Posterior vena cava (tissue), 2 donors: ENCODE measurements at places on chromosomes 6 and 20. TPM values are rescaled to one million over a fixed set of nuclear protein-coding genes. Genes with fewer than 3 reads are reported as not detected.

THBD gene
- 46.9 TPM for total RNA-seq

DNA sequence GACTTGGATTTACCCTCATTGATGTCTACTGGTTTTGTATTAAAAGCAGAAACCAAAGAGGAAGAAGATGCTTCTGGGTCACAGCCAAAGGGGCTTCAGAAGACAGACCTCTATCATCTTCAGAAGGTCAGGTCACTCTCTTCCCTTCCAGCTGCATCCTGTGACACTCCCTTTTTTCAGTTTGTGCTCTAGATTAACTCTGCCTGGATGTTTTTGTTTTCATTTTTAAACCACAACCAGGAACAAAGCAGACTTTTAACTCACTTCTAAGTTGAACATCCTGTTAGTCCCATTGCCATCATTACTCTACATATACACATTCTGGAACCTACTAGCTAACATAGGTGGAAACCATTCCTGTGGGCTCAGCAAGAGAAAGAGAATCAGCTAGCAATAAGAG lies 45.2 kb downstream of the AKIRIN2 start:
- DNase-seq, result no peak

PARD6B gene
- 1.4 TPM for total RNA-seq

GRCh38 chr20:38421915-38422314 lies 13.2 kb downstream of the SNHG17 start:
- DNase-seq, result peak; percentile 13

- DNase-seq, result no peak
Observed at GRCh38 chr6:142925575-142926110, 19.3 kb downstream of the HIVEP2 start.

- no peak for DNase-seq
Observed at GRCh38 chr20:46832555-46832954, 62.1 kb upstream of the EYA2 start.

DNA sequence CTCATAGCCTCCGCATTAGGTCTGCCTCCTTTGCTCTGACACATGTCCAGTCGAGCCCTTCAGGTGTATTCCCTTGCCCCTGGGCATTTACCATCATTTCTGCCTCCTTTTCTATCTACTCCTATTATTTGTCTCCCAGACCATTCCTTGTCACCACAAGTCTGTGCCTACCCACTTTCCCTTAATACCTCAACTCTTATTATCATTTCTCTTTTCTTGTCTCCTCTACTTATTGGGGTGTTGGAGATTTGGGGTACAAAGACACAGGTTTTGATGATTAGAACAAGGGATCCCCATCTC lies 1.4 kb downstream of the SYNGAP1 start:
- no peak for DNase-seq

EBF4 gene
- total RNA-seq, result 11.1 TPM

DDR1 gene
- total RNA-seq, result 26.0 TPM

DNA sequence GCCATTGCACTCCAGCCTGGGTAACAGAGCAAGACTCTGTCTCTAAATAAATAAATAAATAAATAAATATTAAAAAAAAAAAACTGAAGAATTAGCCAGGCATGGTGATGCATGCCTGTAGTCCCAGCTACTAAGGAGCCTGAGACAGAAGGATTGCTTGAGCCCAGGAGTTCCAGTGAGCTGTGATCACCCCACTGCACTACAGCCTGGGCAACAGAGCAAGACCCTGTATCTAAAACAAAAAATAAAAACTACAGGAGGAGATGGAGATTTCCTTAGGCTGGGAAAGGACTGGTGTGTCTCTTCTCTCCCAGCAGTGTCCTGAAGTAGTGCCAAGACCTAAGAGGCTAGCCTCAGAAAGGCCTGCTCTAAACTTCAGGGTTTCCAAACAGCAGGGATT lies 8.1 kb upstream of the GTF3C6 start:
- no peak for DNase-seq

DNA sequence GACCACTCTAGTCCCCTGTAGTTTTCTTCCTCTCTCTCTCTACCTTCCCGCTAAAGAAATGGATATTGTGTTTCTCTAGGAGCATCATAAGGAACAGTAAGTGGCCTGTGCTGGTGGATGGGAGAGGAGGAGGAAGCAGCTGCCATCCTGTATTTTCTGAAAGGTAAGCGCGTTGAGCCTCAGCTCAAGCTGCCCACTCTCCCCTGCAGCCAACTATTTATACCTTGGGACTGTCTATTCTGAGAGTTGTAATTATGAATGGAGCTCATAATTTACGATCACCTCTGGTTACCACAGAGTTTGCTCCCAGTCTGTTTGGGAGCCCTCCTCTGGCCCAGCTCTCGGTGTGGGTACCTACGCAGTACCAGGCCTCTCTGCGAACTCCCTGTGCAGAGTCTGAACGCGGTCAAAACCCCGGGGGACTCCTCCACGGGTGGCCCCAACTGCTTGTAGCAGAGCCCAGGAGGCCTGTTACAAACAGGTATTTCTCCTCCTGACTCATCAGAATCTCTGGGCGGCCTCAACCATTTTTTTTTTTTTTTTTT lies 285.4 kb downstream of the SMOC2 start:
- no peak for DNase-seq

DNA sequence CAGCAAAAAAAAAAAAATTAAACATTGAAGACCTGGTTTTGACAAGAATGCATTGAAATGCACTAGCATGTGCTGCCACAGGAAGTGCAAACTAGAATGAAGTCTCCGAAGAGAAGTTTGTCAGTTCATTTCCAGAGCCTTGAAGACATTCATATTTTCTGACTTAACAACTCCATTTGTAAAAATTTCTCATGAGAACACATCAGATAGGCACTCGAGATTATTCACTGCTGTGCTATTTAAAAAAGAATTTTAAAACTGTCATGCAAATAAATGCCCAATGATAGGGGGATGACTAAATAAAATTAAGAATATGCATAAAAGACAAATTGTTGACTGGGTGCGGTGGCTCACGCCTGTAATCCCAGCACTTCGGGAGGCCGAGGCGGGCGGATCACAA lies 394.6 kb upstream of the JARID2 start:
- DNase-seq, result no peak
